ENCODE measurements at places on chromosomes 2 and 18.
A peak's percentile ranks its signal among the peaks of the same experiment; 100 is the strongest.

DNA sequence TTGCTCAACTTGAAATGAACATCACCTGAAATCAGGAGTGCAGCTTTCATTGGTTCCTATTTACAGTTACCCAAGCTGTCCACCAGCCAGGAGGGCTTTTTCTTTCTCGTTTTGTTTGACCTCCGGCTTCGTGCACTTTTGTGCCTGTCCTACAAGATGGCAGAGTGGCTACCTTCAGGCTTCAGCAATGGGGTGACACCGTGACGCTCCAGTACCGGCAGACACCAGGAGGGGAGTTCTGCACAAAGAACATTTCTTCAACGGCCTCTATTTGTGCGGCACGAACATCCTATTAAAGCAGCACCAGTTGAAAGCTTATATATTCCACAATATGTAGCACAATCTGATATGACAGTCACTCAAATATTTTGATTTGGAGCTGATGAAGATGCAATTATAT lies 18.3 kb downstream of the RNASEH1 start:
- DNase-seq = no peak

GRCh38 chr2:6231166-6231565 lies 539.0 kb downstream of the SOX11 start:
- DNase-seq = peak; percentile 3

DNA sequence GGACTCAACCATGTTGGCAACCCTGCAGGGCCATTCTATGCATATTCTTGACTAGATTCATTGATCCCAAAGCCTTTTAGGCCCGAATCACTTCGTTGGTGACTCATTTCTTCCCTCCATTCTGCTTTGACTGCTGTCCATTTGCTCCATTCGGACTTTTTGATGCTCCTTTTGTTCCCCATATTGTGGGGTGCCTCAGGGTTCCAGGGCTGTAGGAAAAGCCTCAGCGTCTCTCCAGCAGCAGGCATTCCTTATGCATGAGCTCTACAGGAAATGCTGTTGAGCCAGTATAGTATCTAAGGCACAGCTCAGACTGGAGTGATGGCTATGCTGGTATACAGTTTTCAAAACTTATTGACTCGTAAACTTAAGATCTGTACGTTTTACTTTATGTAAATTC lies 292.6 kb downstream of the PRKCE start:
- DNase-seq = peak; percentile 97

- no peak for DNase-seq
Observed at GRCh38 chr2:176814274-176814673, 398.3 kb upstream of the HNRNPA3 start.

GRCh38 chr2:97969081-97970067 lies 26.4 kb downstream of the TMEM131 start:
- DNase-seq = no peak

DNA sequence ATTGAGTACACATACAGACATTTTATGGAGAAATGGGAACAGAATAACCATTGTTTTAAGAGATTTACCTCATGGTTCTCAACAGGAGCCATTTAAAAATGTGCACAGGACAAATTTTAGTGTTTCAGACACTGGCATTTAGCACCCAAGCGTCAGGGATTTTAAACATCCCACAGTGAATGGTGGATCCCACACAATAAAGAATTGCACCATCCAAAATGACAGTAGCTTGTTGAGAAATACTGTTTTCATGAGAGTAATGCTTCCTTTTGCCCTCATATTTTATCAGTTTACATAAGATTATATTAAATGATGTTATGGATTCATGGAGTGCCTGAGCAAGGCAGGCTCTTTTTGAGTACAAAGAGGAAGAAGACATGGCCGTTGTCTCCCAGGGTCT lies 54.0 kb downstream of the MFSD6 start:
- no peak for DNase-seq

GRCh38 chr2:23686405-23687029 lies 240.4 kb downstream of the ATAD2B start:
- DNase-seq = no peak

- no peak for DNase-seq
Observed at GRCh38 chr2:43509886-43510285, 86.0 kb downstream of the THADA start.

- peak; percentile 61 for DNase-seq
Observed at GRCh38 chr2:176454893-176455815, 185.9 kb downstream of the MTX2 start.

GRCh38 chr2:235447210-235447609 lies 46.6 kb upstream of the AGAP1 start:
- DNase-seq = no peak

GRCh38 chr2:99949530-99949929 lies 192.9 kb downstream of the AFF3 start:
- DNase-seq = no peak

- DNase-seq = peak; percentile 79
Observed at GRCh38 chr2:19911808-19912509, 10.2 kb upstream of the TTC32 start.

DNA sequence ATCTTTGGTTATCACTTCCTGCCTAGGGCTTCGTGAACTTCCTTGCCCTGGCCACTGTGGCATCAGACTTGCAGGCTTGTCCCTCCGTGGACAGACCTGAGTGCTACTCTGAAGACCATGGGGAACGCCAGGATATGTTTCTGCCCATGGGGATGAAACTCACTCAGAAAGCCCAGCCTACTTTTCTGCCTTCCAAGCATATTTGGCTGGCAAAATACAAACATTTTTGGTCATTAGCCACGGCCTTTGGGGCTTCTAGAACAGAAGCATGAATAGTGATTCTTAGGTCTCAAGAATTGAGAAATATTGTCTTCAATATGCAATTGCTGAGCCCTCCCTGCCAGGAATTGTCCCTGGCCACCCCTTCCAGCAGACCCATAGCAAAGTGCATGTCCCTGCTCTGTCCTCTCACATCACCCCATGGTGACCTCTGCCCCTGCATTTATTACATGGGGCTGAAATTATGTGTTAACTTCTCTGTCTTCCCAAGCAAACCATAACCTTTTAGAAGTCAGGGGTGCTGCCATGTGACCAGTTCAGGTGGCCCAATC lies 152.4 kb downstream of the OSR1 start:
- DNase-seq = no peak

GRCh38 chr2:147758821-147759220 lies 86.0 kb upstream of the ACVR2A start:
- DNase-seq = no peak

GRCh38 chr2:44663471-44664073 lies 277.9 kb upstream of the SIX3 start:
- peak; percentile 16 for DNase-seq

DNA sequence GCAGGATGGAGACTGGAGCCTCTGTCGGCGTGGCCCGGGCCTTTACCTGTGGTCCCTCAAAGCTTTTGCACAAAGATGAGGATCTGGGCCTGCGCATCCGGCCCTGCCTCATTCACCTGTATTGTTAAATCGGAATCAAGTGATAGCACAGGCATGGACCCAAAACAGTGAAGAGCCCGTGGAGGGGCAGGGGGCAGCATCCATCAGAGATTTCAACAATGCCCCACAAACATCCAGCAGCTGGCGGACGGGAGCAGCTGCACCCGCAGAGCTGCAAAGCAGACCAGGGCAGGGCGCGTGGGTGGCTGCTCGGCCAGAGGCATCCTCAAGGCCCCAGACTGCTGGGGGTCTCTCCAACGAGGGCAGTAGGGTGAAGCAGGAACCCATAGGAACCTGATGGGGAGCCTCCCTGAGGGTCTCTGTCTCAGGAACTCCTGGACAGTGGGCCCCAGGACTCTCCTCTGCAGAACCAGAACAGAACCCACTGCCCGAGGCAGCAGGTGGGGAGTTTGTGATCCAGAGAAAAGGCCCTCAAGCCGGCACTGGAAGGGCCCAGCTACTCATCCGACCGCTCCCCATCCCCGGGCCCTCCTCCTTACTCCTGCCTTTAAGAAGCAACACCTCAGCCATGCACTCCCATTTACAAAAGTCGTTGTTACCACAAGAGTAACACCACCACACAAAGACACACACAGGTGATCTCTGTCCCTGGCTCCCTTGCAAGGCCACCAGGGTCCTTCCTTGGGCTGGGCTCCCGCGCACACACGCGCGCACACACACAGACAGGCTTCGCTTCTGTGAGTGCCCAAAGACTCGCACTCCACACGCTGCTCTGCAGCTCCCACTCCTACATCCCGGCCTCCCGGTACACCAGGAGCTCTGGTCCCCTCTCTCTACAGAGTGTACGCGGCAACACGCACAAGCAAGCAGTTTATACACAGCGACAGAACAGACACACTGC lies 28.8 kb downstream of the HDAC4 start:
- no peak for DNase-seq

- no peak for DNase-seq
Observed at GRCh38 chr2:209773377-209773776, 1.7 kb downstream of the UNC80 start.

DNA sequence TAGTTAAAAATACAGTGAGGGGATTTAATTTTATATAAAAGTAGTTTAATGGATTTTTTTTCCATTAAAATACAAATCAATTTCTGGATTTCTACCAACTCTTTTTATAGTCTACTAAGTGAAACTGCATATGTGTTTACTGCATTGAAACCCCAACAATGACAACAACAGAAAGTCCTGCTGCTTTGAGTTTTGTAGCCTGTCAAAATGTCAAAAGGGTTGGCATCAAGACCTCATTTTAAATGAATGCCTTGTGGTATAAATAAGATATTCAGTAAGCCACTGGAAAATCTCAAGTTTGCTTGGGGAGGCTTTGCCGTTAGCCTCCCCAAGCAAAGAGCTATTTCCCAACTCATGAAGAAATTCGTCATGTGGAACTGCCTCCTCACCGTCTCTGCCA lies 440.3 kb upstream of the HNMT start:
- DNase-seq = no peak

DNA sequence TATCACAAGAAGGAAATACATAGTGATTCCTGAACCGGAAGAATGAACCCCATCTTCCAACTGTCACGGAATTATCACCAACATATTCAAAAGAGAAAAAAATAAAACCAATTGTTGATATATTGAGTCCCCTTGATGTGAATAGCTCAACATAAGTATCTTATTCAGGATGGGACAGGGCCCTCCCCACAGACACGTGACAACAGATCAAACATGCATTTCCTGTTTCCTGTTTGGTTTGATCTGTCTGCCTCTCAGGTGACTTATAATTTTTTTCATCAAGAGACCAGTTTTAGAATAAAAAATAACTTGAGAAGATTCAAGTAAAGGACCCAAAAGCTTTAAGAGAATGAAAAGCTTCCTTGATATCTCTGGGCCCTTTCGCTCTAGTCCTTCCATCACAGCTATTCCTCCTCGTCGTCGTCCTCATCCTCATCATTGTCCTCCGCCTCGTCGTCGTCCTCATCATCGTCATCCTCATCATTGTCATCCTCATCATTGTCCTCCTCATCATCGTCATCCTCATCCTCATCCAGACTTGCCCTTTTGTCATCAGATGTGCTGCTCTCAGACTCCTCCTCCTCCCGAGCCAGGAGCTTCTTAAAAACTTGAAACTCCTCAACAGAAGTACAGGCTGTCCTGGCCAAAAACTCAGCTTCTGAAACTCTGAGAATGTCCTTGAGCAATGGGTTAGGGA lies 6.3 kb downstream of the MTERF4 start:
- DNase-seq = no peak

- no peak for DNase-seq
Observed at GRCh38 chr2:224659714-224660113, 56.5 kb downstream of the CCDC195 start.

DNA sequence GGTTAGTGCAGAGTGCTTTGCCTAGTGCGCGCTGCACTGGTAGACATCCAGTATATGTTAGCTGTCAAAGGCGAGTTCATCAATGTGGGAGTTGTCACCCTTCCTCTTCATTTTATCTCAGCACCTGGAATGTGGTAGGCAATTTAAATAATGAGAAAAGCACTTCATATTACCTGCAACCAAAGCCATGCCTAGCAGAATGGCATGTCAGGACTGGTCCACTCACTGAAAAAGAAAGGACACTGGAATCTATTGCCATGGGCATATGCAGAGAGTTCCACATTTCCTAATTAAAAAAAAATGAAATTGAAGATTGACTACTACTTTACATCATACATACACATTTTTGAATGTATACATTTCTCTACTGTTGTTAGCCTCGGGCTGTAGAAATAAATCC lies 139.6 kb downstream of the PAX3 start:
- no peak for DNase-seq

- peak; percentile 10 for DNase-seq
Observed at GRCh38 chr2:119290859-119291587, 67.4 kb downstream of the STEAP3 start.

GRCh38 chr2:237421542-237422116 lies 7.7 kb upstream of the COL6A3 start:
- DNase-seq = peak; percentile 75

- DNase-seq = no peak
Observed at GRCh38 chr2:33384599-33384961, 91.9 kb upstream of the RASGRP3 start.

GRCh38 chr2:128315829-128316776 lies 2.6 kb downstream of the HS6ST1 start:
- no peak for DNase-seq

- DNase-seq = no peak
Observed at GRCh38 chr18:42030586-42031182, 75.7 kb downstream of the PIK3C3 start.

DNA sequence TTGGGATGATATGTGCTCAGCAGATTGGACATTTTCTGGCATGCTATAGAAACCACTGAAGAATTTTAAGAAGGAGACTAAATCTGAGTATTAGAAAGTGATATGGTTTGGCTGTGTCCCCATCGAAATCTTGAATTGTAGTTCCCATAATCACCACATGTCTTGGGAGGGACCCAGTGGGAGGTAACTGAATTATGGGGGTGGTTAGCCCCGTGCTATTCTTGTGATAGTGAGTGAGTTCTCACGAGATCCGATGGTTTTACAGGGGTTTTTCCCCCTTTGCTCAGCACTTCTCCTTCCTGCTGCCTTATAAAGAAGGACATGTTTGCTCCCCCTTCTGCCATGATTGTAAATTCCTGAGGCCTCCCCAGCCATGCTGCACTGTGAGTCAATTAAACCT lies 535.9 kb upstream of the VRK2 start:
- no peak for DNase-seq

DNA sequence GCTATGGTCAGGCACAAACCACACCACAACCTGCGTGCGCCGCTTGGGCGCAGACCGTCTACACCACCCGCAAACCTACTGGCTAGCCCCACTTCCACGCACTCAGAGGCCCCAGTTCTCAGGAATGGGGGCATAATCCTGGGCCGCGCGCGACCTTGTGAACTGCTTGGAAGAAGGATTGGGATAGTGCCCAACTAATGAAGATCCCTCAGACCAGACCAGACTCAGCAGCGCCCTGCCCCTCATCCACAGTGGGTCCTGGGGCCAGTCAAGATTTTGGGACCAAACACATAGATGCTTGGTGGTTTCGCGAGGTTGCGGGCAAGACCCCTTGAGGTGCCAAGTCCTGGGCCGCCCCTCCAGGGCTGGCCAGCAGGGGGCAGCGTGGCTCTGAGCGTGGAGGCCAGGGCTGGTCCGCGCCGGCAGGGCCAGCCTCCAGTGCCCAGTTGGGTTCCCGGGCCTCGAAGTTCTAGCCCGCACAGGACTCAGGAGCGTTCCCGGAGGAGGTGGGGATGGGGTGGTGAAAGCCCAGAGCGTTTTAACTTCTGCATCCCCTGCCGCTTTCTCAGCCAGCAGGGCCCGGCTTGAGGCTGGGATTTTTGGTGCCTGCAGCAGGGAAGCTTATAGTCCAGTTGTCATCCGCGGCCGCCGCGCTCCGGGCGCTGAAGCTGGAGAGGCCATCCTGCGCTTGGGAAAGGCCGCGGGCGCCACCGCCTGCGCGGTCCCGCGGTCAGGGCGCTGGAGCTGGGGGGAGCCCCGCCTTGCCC lies 8.3 kb downstream of the OSR1 start:
- DNase-seq = no peak

- no peak for DNase-seq
Observed at GRCh38 chr2:25617948-25618646, 55.3 kb downstream of the DTNB start.

Data from foreskin melanocyte (primary cell).